ENCODE measurements at places on chromosomes 7 and 10.

- no peak for DNase-seq
Measured at GRCh38 chr7:45123913-45124710, 12.6 kb upstream of the TBRG4 start.

GRCh38 chr10:23404461-23404980 is 34.4 kb upstream of the OTUD1 start:
- DNase-seq, result no peak

- DNase-seq, result no peak
Measured at GRCh38 chr7:101620991-101621390, 8.1 kb downstream of the MYL10 start.

- DNase-seq, result no peak
Measured at GRCh38 chr10:126017961-126018560, 121.7 kb downstream of the FANK1 start.

DNA sequence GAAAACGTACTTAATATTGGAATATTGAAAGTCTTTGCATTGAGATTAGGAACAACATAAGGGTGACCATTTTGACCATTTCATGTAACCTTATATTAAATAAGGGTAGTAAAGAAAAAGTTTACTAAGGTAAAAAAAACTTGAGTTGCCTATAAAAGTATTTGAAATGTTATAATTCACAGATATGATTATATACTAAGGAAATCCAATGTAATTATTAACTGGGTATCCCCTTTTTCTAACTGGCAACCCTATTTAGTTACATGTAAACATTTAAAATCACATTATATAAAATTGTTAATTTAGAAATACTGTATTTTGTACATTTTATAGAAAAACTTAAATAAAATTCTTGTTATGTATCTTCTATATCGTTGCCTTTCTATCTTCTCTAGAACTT is 64.2 kb downstream of the TRIM24 start:
- no peak for DNase-seq

GRCh38 chr7:52285689-52286088 is 749.7 kb upstream of the POM121L12 start:
- DNase-seq, result no peak
